ENCODE measurements at places on chromosomes 5 and 9.

DNA sequence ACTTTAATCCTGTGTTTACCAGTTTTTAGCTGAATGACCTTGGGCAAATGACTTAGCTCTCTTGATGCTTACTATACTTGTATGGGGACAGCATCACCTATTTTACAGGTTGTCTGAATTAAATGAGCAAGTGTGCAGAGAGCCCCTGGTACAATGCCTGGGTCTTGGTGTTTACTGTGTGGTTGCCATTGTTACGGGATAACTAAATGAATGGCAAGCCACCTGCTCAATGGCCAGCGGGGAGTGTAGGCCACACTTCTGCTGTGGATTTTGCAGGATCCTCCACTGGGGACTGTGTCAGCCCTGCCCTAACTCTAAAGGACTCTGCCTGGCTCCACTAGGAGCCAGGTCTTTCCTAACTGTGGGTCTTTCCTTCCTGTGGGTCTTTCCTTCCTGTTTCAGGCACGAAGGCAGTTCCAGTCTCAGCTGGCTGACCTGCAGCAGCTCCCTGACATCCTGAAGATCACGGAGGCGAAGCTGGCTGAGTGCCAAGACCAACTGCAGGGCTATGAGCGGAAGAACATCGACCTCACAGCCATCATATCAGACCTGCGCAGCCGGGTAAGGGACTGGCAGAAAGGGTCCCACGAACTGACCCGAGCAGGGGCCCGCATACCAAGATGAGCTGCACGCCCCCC lies 10.3 kb upstream of the GLE1 start:
- DNase-seq = peak; percentile 7

DNA sequence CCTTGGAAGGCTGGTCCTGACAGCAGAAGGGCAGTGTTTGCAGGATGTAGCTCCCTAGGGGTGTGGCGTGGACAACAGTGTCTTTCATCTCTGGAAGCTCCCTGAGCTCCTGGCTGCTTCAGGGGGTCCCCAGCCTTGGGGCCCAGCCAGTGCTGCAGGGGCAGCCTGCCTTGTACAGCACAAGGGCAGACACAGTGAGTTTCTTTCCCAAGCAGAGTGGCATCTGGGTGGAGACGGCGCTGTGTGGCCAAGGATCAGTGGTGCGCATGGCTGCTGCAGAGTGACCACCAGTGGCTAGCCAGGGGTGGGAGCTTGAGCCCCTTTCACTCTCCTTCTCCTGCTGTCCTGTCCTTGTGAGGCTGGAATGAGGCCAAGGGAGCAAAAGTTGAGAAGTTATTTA lies 7.6 kb upstream of the IRX4 start:
- DNase-seq = no peak

DNA sequence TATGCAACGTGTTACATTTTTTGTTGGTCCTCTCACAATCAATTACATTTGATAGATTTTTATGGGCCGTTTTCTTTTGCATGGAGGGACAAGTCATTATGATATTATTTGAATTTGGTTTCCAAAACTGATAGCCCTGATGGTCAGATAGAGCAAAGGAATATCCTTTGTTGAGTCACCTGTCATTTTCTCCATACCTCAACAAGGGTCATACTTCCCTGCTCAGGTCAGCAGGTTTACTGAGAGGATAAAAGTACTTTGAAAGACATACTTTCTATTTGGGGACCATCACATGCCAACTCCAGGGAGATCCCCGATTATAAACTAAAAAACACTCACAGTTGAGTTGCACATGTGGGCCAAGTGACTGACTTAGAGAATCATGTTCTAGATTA lies 132.9 kb downstream of the SUSD1 start:
- no peak for DNase-seq

DNA sequence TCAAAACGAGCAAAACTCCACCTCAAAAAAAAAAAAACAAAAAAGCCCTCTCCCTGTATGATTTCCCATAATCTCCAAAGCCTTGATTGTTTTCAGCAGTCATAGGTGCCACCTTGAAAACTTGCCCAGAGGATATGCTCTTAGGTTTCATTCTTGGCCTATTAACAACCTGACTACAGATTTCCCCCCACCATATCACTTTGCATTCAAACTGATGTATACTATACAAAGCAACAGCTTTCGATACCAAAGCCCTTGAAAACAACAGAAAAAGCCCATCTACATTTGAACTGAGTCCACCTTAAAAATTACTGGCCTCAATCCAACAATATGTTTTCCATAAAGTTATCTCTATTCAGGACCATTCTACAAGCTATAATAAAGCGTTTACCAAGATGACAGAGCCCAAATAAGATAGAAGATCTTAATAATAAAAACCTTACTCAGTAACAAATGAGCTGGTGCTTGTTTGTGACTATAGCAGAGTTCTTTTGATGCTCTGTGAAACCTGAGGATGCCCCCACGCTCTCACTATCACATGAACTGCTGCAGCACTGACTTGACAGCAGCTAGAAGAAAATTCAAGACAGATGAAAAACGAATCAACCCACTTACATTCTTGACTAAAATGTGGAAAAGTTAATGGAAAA lies 44.4 kb downstream of the FNBP1 start:
- DNase-seq = no peak

DNA sequence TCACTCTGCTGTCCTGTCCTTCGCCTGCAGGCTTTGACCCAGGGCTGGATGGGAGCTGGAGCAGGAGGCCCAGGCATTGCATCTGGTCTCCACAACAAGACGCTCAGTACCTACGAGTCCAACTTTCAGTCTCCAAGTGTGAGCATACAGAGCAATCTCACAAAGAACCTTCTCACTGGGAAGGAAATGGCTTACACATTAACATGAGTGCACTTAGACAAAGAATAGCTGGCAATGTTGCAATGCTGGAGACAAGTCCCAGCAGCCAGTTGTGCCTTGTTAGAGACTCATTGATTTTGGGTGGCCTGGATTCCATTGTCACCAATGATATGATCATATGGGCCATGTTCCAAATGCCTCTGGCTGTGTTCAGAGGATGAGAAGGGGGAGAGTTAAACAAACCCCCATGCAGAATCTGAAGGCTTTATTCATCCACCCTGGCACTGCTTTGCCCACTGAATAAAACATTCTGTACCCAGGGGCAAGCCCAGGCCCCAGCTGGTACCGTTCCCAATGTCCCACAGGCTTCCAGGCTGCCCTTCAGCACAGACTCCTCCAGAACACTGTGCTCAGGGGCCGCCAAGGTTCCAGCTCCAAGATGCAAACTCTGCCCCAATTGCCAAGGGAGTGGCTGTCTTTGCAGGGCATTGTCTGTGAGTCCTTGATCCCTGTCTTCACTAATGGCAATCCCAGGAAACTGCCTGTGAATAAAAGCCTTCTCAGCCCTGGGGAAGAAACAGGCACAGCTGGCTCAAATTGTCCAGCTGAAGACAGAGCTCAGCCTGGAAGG lies 185.5 kb downstream of the HSD17B3 start:
- no peak for DNase-seq

- no peak for DNase-seq
These were observed 102.8 kb downstream of the SMIM15 start for GRCh38 chr5:61059499-61059898.

GRCh38 chr5:493119-493701 lies 31.0 kb downstream of the SLC9A3 start:
- DNase-seq = no peak

DNA sequence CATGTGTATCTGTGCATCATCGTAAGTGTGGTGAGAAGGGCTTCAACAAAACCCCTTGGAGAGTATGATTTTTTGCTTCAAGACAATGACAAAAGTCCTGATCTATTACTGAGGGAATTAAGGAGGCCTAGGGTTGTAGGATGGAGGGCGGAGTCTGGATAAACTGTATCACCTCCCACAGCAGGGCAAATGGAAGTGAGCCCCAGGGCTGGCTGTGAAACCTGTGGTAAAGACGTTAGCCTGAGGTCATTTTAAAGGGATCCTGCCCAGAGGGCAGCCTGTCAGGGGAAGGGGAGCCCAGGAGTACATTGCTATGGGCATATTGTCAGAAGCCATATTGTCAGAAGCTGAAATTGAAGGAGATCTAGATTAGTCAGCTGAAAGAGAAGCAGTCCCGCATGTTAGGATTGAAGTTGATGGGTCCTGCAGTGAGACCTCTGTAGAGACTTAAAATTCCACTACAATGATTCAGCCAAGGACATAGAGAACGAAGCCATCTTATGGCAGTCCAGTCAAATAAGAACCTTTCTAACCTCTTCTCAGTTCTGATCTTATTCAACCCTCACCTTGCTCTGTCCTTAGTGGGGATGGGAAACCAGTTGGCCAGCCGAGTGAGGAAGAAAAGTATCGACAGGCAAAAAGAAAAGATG lies 26.9 kb downstream of the ADGRV1 start:
- no peak for DNase-seq

Data from NCI-H2081 treated with DMSO at 0.1 percent for 48 hours (cell line).